A549 (cell line): ENCODE measurements at places on chromosomes 16 and 17.

DNA sequence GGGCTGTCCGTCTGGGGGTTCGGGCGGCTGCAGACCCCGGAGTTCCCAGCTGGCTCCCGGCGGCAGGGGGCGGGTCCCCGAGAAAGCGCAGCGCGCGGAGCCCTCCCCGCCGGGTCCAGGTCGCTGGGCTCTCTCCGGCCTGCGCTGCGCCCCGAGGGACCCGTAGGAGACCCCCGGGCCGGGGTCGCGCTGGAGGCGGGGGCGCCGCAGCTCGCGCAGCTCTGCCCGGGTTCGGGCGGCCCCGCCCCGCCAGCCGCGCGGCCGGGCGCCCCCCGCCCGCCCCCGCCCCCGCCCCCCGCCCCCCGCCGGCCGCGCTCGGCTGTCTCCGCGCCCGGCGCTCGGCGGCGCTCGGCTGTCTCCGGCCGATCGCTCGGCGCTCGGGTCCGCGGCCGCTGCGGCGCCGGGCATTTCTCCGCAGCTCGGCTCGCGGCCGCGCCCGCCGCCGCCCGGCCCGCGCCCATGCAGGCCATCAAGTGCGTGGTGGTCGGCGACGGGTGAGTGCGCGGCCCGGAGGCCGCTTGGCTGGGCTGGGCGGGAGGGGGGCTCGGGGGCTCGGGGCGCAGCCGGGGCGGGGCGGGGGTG lies at the start of gene RAC3:
Gene RAC3 (plus strand): TSS at position 376 of the 582 bp plus-strand sequence. CDS start 84 bp downstream, at position 460.
- DNase-seq, result no peak

DNA sequence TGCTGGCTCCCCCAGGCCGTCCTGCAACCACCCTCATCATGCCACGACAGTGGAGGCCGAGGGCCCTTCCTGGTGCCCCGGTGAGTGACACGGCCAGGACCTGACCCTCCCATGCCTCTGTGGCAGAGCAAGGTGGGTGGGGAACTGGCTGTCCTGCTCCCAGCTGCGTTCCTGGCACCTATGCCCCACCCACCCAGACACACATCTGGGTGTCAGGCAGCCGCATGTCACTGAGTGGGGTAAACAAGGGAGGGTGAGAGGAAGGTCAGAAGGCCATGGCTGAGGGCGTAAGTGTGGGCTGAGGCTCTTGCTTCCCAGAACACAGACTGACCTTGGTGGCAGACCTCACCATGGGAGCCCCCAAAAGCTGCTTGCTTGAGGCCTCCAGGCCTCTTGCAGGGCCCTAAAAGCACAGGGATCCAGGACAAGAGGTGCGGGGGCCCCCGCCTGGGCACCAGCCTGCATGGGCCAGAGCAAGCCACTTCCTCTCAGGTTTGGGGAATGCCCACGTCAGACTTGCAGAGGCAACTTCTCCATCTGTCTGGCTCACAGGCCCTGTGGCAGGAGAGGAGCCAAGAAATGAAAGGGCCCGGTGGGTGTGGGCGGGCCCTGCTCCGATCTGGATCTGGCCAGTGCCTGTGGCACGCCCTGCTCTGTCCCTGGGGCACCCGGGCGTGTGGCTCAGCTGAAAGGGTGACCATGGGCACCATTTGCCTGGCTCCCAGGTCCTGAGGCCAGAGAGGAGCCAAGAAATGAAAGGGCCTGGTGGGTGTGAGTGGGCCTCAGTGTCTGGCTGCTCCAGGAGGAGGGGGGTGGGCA lies 3.9 kb upstream of the CCDC57 start:
- DNase-seq, result no peak

DNA sequence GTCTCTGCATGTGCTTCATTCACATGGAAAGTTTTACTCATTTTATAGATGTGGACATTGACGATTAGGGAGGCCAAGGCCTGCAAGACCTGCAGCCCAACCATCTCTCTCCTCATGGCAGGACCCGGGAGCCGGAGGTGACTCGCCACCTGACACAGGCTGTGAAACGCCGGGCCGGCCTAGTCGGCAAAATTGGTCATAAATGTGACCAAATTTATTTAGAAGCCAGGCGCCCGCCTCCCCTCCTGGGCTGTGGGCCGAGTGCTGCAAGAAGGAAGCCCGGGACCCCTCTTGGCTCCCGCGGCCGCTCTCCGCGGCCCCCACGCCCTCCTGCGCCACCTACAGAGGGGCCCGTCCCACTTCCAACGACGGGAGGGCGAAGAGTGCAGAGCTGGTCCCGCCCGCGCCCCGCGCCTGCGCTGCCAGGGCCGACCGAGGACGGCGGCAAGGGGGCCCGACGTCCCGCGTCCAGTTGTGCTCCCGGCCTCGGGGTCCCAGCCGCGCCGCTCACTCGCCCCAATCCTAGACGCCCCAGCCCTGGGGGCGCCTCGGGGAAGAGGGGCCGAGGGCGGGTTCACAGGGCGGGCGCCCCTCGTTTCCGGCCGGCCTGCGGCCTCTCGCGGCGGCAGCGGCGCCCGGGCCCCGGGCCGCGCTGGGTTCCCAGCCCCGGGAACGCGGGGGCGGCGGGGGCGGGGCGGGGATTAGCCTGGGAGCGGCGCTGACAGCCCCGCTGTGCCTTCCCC lies 47.5 kb downstream of the WNT3 start:
- peak; percentile 76 for DNase-seq

DNA sequence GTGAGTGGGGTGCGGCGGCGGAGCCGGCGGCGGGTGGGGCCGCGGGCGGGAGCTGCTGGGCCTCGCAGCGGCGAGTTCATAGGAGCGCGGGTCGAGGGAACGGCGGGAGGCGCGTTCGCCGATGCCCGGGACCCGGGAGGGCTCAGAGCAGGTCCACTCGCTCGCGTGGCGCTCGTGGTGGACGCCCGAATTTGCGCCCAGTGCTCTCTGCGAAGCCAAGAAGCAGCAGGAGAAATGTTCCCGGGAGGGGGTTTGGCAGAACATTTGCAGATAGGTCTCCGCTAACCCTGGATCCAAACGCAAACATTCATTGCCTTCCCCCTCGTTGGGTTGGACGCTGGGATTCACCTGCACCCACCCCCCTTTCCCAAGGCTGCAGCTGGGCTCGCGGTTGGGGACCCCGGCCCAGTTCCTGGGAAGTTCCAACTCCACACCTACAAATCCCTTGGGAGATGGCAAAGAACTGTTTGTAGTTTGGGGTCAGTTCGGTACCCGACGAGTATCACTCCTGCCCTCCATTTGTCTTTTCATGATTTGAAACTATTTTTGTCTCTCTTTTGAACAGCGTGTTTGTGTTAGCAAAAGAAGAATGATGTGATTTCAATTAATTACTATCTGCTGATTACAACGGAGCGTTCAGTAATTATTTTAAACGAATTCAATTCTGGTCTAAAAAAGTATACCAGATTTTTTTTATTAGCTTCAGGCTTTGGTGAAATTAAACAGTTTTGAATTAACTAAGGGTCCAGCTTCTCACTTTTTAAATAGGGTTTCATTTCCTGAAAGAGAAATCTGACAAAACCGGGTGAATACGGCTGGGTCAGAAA lies 2.3 kb downstream of the NTN1 start:
- no peak for DNase-seq

DNA sequence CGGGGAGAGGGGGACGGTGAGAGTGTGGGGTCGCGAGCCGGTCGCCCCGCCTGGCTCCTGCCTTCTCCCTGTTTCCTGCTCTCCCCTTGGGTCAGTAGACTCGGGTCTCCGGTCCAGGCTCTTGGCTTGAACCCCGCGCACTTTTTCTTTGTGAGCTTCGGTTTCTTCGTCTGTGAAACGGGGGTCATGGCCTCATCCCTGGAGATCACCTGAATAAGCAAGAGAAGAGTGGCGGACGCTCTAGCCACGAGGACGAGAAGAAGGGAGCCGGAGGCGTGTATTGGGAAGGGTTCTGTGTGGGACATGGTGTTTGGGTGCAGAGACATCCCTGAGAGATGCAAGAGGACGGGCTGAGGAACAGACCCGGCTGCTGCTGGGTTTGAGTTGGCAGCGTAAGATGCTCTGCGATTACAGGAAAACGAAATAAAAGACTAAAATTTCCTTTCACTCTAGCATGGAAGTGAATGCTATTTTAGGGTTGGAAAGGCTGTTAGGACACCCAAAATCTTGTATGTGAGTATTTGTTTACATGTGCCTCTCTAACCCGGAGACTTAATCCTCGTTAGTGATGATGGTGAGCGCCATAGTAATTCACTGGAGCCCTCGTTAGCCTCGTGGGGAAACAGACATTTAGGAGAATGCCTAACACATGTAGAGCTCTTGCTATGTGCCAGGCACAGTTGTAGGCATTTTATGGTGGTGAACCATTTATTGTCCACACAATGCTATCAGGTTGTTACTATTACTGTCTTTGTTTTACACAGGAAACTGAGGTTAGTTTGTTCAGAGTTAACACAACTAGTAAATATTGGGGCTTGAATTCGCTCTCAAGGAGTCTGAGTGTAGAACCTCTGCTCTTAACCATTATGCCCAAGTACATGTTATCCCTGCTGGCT lies 646 bp downstream of the KIF22 start:
- DNase-seq, result peak; percentile 38

DNA sequence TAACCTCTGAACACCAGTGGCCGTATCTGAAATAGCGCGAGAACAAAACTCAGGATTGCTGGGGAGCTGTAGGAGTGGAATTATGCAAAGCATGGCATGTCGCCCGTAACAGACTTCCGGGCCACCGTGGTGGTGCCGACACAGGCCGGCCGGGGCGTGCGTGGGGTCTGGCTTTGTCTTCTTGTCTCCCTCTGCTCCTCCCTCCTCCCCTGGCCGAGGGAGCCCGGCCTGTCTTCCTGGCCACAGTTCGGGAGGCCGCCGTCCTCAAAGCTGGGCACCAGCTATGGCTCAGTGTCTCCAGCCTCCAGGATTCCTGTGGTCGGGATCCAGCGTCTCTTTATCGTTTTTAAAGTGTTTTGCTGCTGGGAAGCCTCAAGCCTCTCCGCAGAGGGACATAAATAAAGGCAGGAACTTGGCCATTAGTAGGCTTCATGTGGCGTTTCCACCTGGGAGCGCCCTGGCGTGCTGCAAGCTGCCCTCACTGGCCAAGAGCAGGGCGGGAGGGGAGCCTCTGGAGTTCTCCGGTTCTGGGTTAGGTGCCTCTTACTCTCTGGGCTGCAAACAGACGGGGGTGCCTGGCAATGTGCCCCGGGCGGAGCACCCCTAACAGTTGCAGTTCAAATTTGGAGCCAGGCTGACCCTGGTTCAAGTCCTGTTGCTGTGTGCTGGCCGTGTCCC lies 22.0 kb upstream of the NPTX1 start:
- DNase-seq, result no peak

GRCh38 chr17:60442271-60443173 lies 20.2 kb downstream of the CHCT1 start:
- no peak for DNase-seq

- DNase-seq, result no peak
Observed at GRCh38 chr16:30669903-30670824, 11.9 kb downstream of the FBRS start.

GRCh38 chr17:35545150-35545549 lies 7.7 kb upstream of the SLFN12L start:
- DNase-seq, result no peak

DNA sequence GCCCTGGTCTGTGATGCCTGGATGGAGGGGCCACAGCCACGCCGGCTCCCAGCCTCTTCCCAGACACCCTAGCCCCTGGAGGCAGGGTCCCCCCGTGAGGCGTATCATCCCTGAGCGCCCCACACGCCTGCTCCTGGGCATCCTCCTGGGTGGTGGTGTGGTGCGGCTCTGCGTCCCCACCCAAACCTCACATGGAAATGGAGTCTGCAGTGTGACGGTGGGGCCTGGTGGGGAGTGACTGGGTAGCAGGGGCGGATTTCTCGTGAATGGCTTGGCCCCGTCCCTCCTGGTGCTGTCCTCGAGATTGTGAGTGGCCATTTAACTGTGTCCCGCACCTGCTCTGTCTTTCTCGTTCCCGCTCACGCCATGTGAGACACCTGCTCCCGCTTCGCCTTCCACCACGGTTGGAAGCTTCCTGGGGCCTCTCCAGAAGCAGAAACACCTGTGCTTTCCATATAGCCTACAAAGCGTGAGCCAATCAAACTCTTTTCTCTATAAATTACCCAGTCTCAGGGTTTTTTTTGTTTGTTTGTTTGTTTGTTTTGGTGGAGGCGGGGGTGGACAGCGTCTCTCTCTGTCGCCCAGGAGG lies 5.9 kb upstream of the SSTR5 start:
- no peak for DNase-seq

DNA sequence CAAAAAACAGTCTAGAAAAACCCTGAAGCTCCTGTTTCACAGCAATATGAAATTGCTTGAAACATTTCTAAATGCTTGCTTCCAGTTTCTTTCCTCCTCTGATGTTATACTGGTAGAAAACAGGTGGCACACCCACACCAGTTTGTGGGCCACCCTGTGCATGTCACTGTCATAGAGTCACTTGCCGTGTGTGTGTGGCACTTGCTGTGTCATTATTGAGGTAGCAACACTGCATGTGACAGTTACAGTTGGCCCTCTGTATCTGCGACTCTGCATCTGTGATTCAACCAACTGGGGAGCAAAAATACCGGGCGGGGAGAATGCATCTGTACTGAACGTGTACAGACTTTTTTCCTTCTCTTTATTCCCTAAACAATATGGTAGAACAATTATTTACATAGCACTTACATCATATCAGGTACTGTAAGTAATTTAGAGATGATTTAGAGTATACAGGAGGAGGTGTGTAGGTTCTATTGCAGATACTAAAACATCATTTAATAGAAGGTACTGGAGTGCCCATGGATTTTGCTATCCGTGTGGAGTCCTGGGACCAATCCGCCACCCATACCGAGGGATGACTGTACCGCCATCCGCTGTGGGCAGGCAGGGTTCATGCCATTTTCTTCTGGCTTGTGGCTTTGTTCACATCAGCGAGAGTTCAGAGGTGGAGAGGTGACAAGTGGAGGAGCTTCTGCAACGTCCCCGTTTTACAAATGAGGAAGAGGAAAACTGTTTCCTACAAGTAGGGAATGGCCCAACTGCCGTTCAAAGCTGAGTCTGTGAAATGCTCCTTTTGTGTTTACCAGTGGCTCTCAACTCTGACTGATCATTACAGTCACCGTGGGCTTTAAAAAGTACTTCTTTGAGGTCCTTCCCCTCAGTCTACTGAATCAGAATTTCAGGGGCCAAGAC lies 373.7 kb downstream of the SNX29 start:
- no peak for DNase-seq

DNA sequence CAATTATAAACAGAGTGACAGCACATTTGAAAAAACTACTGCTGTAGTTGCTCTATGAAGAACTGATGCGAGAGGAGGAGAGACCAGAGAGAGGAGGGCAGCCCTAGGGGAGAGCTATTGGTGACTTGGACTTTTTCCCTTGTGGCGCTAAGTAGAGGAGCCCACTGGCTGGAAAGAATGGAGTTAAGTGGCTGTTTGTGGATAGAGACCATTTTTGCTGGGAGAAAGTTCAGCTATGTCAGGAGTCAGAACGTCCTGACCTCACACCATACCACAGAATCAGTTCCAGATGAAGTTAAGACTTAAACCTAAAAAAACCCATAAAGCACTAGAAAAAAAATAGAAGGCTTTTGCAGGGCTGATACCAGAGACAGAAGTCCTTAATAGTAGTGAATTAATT lies 2.0 kb downstream of the POLR2A start:
- no peak for DNase-seq

DNA sequence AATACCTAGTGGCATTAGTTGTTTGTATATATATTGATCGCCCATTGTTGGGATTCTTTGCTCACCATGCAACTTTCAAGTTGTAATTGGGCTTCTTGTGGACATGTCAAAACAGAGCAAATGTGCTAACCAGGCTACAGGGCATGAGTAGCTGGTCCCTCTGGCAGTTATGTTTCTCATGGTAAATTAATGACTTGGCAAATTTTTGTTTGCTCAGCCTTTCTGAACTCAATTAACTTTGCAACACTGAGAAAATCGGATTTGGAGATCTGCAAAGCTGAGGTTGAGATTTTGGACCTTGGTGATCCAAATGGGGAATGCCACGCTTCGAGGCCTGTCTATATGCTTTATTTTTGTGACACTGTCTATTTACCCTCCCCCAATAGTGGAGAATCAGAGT lies 138.5 kb upstream of the PIRT start:
- no peak for DNase-seq
